Neural crest cell (in vitro differentiated cells): ENCODE measurements at places on chromosomes 13 and 19.

DNA sequence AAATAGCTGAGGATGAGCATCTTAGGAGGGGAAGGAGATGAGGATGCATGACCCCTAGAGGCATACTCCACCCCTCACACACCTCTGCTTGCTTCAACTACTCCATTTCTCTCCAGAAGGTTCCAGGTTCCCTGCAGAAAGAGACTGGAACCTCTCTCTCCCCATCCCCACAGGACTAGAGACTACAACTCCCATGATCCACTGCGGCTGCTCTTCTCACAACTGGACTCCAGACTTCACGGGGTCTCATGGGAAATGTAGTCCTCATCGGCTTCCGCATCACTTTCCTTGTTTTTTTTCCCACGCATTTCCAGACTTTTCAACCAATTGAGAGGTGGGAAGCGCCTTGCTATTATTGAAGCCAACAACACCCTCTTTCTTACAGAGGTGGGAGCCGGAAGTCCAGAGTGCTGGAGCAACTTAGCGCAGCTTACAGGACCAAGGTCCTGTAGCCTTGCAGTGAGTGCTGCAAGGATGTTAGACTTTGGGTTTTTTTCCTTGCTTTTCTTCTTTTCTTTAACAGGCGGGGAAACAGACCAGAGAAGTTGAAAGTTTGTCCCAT is 13.9 kb upstream of the CACNG6 start:
- peak; percentile 64 for DNase-seq

DNA sequence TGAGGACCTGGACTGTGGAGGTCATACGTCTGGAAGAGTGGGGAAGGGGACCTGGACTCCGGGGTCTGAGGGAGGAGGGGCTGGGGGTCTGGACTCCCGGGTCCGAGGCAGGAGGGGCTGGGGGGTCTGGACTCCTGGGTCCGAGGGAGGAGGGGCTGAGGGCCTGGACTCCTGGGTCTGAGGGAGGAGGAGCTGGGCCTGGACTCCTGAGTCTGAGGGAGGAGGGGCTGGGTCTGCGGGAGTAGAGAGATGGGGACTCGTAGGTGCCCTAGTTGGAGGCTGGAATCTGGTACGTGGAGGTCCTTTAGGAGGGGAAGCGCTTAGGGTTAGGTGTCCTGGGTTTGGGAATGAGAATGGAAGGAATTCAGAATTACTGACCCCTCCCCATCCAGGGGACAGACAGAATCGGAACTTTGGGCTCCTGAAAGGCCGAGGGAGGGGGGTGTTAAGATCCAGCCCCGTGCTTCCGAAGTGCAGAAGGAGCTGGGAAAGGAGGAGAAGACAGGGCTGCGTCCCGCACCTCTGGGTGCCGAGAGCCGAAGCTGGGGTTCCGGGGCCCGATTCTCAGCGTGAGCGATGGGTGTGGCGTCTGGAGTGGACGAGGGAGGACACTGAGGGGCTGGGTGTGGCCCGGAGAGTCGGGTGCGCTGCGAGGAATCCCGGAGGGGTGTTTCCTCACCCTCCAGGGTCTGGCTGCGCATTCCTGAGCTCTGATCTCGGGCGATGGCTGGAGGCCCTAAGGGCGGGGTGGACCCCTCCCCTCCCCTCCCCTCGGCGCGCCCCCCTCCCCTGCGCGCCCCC is 608 bp downstream of the MYADM start:
- DNase-seq, result no peak

DNA sequence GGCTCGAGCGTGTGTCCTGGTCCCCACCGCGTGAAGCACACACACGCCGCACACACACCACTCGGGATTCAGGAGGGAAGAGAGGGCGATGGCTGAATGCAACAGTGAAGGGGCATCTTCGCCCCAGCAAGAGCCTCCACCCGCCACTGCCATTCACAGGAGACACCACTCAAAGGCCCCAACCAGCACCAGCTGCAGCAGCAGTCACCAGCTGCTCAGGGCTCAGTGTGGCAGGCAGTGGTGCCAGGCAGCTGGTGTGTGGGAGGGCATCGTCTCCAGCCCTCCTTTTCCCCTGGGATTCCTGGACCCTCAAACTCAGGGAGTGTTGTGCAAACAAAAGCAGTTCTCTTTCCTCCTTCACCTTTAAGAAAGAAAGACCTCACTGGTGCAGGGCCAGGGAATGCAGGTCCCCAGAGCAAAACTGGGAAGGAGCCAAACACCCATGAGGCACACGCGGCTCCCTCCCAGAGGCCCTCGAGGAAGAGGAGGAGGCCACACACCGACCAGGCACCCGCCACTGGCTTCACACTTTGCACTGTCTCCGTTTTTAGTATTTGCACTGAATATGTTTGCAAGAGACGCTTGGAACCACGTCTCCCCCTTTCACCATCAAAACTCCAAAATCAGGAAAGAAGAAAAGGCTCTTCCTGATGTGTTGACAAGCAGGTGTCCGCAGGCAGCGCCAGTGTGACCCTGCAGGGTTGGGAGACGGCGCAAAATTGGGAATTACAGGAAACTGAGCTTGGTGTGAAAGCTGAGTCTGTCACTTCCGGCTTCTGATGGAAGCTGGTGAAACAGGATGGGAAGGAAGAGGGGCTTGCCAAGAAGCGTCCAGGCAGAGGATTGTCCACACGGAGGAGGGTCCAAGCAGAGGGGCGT is 26.4 kb upstream of the F7 start:
- no peak for DNase-seq

DNA sequence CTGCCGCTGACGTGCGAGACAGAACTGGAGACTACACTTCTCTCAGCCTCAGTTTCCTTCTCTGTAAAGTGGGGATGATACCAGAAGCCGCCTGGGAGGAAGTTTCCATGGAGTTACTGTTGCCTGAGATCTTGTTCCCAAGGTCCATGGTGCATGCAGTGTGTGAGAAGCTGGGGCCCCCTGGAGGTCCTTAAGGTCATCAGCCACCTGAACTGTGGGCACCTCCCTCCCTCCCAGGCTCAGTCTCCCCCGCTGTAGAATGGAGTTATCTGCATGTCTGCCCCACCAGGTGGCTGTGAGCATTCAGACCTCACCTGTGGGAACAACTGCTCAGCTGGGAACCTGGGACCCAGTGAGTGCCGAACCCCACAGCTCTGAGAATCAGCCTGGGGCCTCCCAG is 2.7 kb downstream of the CRX start:
- DNase-seq, result no peak

- DNase-seq, result no peak
Observed at GRCh38 chr19:10544242-10544752, 593 bp downstream of the ATG4D start.

DNA sequence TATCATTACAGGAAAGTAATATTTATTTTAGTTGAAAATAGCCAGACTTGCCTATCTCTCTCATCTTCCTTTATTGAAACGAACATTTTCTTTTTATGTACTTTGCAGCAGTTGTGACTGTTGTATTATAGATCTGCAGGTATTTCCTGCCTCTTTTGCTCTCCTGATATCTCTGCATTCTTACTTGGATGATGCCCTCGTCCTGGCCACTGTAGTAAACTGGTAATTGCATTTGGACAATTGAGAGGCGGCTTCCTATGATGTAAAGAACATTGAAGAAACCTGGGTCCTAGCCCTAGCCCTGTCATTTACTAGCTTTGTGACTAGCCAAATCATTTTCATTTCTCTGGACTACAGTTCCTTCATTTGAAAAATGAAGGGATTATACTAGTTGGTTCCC is 6.4 kb downstream of the ARHGAP35 start:
- DNase-seq, result no peak

GRCh38 chr19:33905473-33905936 is 108.8 kb downstream of the KCTD15 start:
- no peak for DNase-seq

GRCh38 chr19:22622901-22623840 is 11.0 kb upstream of the ZNF492 start:
- DNase-seq, result no peak
